MCF 10A (cell line): ENCODE measurements at places on chromosomes 2 and 18. TPM values are rescaled to one million over a fixed set of nuclear protein-coding genes. Genes with fewer than 3 reads are reported as not detected.
A peak's percentile ranks its signal among the peaks of the same experiment; 100 is the strongest.

DNA sequence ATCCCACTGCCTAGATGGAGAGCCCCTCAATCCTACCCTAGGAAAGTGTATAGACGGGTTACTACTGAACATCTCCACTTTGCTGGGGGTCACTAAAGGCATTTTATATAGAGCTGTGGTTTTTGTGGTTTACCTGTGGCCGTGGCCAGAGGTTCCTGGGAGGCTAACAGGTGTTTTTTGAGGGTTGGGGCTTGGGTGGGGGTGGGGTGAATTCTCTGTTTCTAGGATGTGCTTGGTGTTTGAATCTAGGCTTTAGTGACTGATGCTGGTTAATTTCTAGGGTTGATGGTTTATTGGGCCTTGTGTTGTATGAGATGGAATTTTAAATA, 7.7 kb downstream of the HOXD8 start:
- no peaks in the 10 kb centered on the region for H3K27me3 ChIP-seq
- no peak overlapping the region for H3K4me3 ChIP-seq
- no peak for DNase-seq

DNA sequence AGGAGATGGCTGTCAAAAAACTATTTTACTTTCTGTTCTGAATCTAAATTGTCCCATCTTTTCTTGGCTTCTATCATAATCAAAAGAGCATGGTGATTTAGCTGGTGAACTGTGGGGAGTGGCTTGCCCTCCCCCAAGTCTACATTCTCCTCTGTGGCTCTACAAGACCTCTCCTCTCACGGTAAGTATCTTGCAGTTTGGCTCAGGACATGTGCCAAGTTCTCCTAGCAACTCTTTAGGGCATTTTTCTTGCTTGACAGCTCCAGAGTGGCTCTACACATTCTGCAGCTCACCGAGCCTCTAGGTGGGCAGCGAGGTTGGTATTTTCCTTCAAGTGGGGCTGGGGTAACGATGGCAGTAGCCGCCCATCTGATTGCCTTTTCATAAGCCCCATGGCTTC, 29.1 kb downstream of the SLC4A5 start:
- H3K4me1 ChIP-seq: peaks cover 5% of the 10 kb centered on the region
- H3K4me3 ChIP-seq: no peak overlapping the region
- DNase-seq: no peak
- no peak overlapping the region for H3K27ac ChIP-seq

DNA sequence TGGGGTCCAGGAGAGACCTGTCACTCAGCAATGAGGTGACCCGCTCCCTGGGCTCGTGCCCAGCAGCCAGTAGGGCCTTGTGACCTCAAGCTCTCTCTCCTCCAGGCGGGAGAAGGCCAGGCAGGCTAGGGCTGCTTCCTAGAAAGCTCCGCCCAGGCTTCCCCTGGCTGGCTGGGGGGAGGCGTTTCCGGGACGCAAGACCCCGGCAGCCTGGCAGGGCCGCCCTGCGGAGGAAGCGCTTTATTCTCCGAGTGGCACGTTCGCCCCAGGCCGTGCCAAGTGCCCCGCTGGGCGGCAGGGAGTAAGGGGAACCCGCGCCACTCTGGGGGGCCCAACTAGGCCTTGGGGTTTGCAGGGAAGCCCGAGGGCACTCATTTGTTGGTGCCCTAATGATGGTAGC, 21.2 kb upstream of the EPAS1 start:
- H3K4me1 ChIP-seq: peaks cover 8% of the 10 kb centered on the region
- no peak overlapping the region for H3K4me3 ChIP-seq
- no peak overlapping the region for H3K27ac ChIP-seq
- H3K27me3 ChIP-seq: no peaks in the 10 kb centered on the region

DNA sequence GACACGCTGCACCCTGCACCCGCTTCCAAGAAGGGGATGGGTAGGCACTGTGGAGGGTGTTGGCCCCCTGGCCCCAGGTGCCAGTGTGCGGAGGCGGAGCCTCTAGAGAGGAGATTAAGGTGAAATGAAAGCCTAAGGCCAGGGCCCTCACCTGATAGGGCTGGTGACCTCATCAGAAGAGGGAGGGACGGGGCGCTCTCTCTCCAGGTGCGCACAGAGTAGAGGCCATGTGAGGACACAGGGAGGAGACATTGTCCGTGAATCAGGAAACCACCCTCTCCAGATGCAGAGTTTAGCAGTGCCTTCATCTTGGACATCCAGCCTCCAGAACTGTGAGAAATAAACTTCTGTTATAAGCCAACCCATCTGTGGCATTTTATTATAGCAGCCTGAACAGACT, 62.3 kb downstream of the PSMG2 start:
- peaks cover 6% of the 10 kb centered on the region for H3K4me1 ChIP-seq
- no peak overlapping the region for H3K27ac ChIP-seq
- H3K4me3 ChIP-seq: no peak overlapping the region
- DNase-seq: no peak
- H3K36me3 ChIP-seq: peaks cover 7% of the 10 kb centered on the region

- DNase-seq: no peak
- H3K27ac ChIP-seq: no peak overlapping the region
- H3K27me3 ChIP-seq: no peaks in the 10 kb centered on the region
- no peak overlapping the region for H3K4me3 ChIP-seq
- no peaks in the 10 kb centered on the region for H3K36me3 ChIP-seq
Measured at GRCh38 chr2:54545702-54546450, 89.7 kb downstream of the SPTBN1 start.

DNA sequence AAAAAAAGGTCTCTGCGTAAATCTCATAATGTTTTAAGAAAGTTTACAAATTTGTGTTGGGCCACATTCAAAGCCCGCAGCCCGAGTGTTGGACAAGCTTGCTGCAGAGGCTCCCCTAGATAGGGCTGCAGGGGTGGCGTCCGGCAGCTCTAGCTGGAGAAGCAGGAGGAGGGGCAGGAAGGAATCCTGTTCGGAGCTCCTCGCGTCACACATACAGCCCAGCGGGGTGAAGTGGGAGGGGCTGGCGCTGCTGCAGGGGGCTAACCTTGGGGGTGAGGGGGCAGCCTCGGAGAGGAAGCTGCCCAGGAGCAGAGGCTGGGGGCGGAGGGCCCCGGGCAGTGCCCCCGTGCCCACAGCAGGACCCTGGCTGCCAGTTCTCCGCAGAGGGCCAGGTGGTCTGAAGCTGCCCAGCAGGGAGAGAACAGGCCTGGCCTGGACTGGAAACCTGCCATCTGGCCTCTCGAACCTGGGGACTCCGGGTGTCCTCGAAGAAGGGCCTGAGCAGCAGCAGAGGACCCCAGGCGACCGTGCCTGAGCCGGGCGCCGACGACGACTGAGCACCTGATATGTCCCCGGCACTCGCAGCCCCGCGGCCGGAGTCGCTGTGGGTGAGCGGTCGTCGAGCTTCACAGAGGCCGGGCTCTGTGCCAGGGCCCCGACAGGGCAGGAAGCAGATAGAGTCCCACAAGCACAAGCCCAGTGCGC, 2.6 kb upstream of the GPR35 start:
- no peak overlapping the region for H3K4me3 ChIP-seq
- H3K4me1 ChIP-seq: no peaks in the 10 kb centered on the region
- no peaks in the 10 kb centered on the region for H3K27me3 ChIP-seq

DNA sequence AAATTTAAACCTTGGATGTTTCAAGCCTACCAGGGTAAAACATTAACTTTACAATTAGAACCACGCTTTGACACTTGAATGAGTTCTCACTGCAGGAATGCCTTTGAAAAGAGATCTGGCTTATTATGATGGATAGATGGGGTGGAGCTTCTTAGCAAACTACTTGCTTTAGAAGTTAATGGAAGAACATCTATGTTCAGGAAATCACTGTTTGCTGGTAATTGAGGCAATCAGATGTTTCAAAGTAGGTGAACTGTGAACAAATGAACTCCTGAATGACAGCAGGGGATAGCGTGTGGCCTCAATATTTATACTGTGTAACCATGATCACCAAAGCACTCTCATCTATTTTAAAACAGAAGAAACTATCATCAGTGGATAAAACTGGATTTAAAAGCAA, 383.6 kb downstream of the PIK3C3 start:
- H3K4me3 ChIP-seq: no peak overlapping the region
- no peak for DNase-seq
- peaks cover 4% of the 10 kb centered on the region for H3K36me3 ChIP-seq
- H3K4me1 ChIP-seq: no peaks in the 10 kb centered on the region
- no peaks in the 10 kb centered on the region for H3K27me3 ChIP-seq
- H3K27ac ChIP-seq: no peak overlapping the region

- no peaks in the 10 kb centered on the region for H3K27me3 ChIP-seq
- H3K36me3 ChIP-seq: no peaks in the 10 kb centered on the region
- peak overlapping the region; percentile 42 for H3K27ac ChIP-seq
Measured at GRCh38 chr2:235614900-235615712, 121.3 kb downstream of the AGAP1 start.

GRCh38 chr2:234771980-234772732, 179.7 kb upstream of the SH3BP4 start:
- no peaks in the 10 kb centered on the region for H3K36me3 ChIP-seq
- DNase-seq: peak; percentile 28
- H3K27me3 ChIP-seq: peaks cover 9% of the 10 kb centered on the region
- H3K27ac ChIP-seq: no peak overlapping the region

DNA sequence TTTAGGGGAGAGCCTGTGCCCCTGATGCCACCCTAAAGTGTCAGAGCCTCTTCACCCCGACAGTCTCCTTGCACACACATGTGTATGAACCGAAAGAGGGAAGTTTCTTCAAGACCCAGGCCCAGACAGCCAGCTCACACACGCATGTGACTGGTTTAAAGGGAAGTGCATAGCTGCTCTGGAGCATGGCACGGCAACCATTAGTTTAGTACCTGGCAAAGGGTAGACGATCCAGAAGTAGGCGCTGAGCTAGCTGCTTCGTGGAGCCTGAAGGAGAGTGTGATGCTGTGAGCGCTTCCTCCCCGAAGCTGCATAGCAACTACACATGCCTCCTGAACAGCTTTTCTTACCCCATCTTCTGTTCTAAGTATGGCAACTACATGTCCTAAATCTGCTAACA, 91.7 kb downstream of the ZCCHC2 start:
- H3K36me3 ChIP-seq: no peaks in the 10 kb centered on the region
- no peak for DNase-seq
- H3K4me1 ChIP-seq: peaks cover 6% of the 10 kb centered on the region

GRCh38 chr2:215597577-215597976, 161.7 kb upstream of the FN1 start:
- H3K27ac ChIP-seq: no peak overlapping the region
- H3K36me3 ChIP-seq: peaks cover 6% of the 10 kb centered on the region
- H3K4me1 ChIP-seq: peaks cover 19% of the 10 kb centered on the region

GRCh38 chr2:15718944-15719323, 127.3 kb downstream of the DDX1 start:
- no peak overlapping the region for H3K4me3 ChIP-seq
- H3K4me1 ChIP-seq: no peaks in the 10 kb centered on the region
- no peak overlapping the region for H3K27ac ChIP-seq
- DNase-seq: no peak

DNA sequence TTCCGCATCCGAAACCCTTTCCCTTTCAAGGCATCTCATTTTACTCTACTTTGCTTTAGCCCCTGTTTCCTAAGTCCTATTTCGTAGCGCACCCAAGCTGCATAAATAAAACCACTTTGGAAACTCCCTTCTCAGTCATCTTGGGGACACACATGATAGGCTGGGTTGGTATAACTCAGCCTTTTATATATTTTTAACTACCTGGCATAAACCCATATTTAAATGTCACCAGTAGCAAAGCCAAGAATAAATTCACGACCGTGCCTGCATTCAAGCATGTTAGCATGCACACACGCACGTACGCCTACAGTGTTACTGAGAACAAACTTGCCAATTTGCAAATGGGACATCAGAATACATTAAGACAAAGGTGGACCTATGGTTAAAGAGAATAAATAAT, 564.7 kb upstream of the PIK3C3 start:
- no peaks in the 10 kb centered on the region for H3K27me3 ChIP-seq
- peaks cover 6% of the 10 kb centered on the region for H3K4me1 ChIP-seq
- H3K4me3 ChIP-seq: no peak overlapping the region
- H3K27ac ChIP-seq: no peak overlapping the region

- no peaks in the 10 kb centered on the region for H3K36me3 ChIP-seq
- H3K27me3 ChIP-seq: no peaks in the 10 kb centered on the region
- H3K4me1 ChIP-seq: no peaks in the 10 kb centered on the region
- no peak overlapping the region for H3K4me3 ChIP-seq
Measured at GRCh38 chr2:58767828-58768714, 526.9 kb upstream of the FANCL start.

- peaks cover 4% of the 10 kb centered on the region for H3K36me3 ChIP-seq
- no peak overlapping the region for H3K4me3 ChIP-seq
- no peak overlapping the region for H3K27ac ChIP-seq
- no peak for DNase-seq
Measured at GRCh38 chr2:170847716-170848115, 31.0 kb downstream of the GAD1 start.

- no peaks in the 10 kb centered on the region for H3K36me3 ChIP-seq
- no peaks in the 10 kb centered on the region for H3K27me3 ChIP-seq
- peak overlapping the region; percentile 74 for H3K4me3 ChIP-seq
- H3K27ac ChIP-seq: peak overlapping the region; percentile 80
Measured at GRCh38 chr2:105330681-105331375, 1.3 kb upstream of the TGFBRAP1 start.

DNA sequence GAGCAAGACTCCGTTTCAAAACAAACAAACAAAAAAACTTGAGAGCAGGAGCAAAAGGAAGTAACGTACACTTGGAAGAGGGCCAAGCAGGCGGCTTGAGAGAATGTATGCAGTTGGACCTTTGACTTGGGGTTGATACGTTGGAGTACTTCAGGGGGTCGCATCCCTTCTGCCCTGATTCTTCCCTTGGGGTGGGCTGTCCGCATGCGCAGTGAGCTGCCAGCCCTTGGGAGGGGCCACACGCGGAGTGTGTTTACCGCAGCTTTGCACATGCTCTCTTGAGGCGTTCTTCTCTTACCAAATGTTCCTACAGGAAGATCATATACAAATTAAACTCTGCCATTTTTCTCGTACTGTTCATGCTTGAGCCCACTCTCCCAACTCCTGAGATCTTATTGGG, 38.1 kb upstream of the SOCS6 start:
- H3K4me3 ChIP-seq: no peak overlapping the region
- H3K4me1 ChIP-seq: peaks cover 6% of the 10 kb centered on the region
- no peaks in the 10 kb centered on the region for H3K27me3 ChIP-seq
- H3K27ac ChIP-seq: no peak overlapping the region

Gene KCNF1
- total RNA-seq: not detected in 2 replicates

Gene UGT1A5
- not detected in 2 replicates for total RNA-seq

Gene OR6B2
- total RNA-seq: not detected in 2 replicates

Gene SERPINB4
- not detected in 2 replicates for total RNA-seq

Gene ACKR3
- total RNA-seq: 0.29 and 0.61 TPM in 2 replicates

Gene PARD6G
- 8.1 and 8.2 TPM in 2 replicates for total RNA-seq

Gene ACVR1C
- total RNA-seq: 0.12 and 0.17 TPM in 2 replicates

Gene CRACDL
- 12.9 and 13.0 TPM in 2 replicates for total RNA-seq

Gene CROCC2
- not detected in 2 replicates for total RNA-seq

Gene TMEM247
- total RNA-seq: not detected in 2 replicates

Gene TUBB8B
- not detected in 2 replicates for total RNA-seq
